ENCODE measurements at places on chromosomes 4 and X. TPM values are rescaled to one million over a fixed set of nuclear protein-coding genes. Genes with fewer than 3 reads are reported as not detected.

Gene FGF5
- total RNA-seq = not detected

Gene S100P
- total RNA-seq = not detected

Gene INTU
- 11.1 TPM for total RNA-seq

Gene GLUD2
- total RNA-seq = 2.8 TPM

Gene ADAD1
- total RNA-seq = not detected

Gene CACNA1F
- total RNA-seq = 1.8 TPM

Data from breast epithelium (tissue), 4 donors.